ENCODE measurements at places on chromosomes 13 and 19. TPM values are rescaled to one million over a fixed set of nuclear protein-coding genes. Genes with fewer than 3 reads are reported as not detected.

- DNase-seq: no peak
Measured at GRCh38 chr13:97631158-97631557, 197.2 kb downstream of the RAP2A start.

FAM216B gene
- total RNA-seq: not detected

CRX gene
- not detected for total RNA-seq

GRCh38 chr13:88526853-88527215 is 855.7 kb downstream of the SLITRK5 start:
- peak; percentile 12 for DNase-seq

GRCh38 chr13:50998326-50998725 is 88.7 kb downstream of the RNASEH2B start:
- no peak for DNase-seq

Data from tongue (tissue), 3 donors.